ENCODE measurements at places on chromosomes 4 and X.

DNA sequence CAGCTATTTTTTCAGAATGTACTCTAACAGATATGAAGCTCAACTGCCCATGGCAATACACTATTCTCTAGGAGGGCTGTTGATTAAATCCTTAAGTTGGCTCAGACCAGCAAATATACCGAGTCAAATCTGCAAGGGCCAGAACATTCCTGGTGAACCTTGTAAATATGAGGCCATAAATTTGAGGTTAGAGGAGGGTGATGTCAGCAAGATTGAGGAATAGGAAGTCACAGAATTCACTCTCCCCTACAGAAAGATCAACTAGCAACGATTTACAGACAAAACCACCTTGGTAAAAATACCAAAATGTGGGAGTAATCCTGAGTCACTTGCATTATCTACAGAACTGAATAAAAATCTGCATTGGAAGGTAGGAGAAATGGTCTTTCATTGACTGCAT lies 399.3 kb downstream of the GPM6A start:
- DNase-seq = peak; percentile 91

- DNase-seq = no peak
These were observed 2.2 kb downstream of the NMU start for GRCh38 chr4:55633903-55634302.

GRCh38 chrX:133985164-133985966 lies at the start of gene GPC3:
TSS of gene GPC3 (minus strand) at chrX:133985594.
- DNase-seq = no peak

GRCh38 chr4:85430697-85431096 lies 44.3 kb upstream of the ARHGAP24 start:
- no peak for DNase-seq

DNA sequence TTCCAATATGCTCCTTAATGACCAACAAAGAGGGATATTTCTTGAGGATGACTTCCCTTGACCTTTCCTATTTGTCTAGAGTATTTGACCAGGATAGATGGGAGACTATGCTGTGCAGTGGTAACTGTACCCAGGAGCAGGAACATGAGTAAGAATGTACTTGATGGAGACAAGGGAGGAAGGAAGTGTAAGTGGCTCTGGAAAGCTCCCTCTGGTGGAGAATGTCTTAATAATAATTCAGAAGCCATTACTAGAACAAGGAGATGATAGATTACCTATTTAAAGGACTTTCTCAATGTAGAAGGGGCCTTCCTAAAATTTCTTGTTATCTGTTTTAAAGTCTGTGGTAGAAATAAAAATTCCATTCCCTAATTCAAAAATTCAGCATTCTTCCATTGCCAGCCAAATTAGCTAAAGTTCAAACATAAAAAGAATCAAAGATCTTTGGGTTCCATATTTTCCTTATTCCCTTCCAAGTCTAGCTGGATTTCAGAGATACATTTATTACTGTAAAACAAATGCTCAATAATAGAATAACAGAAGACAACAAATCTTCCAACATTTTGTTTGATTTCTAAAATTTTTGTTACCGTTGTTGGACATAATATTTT lies 83.8 kb downstream of the GRID2 start:
- DNase-seq = peak; percentile 11

GRCh38 chr4:25857403-25857802 lies 5.4 kb downstream of the SEL1L3 start:
- no peak for DNase-seq

GRCh38 chr4:86529436-86529835 lies 64.7 kb upstream of the PTPN13 start:
- no peak for DNase-seq

- peak; percentile 54 for DNase-seq
These were observed 46.0 kb upstream of the TMPRSS11F start for GRCh38 chr4:68175562-68176155.

DNA sequence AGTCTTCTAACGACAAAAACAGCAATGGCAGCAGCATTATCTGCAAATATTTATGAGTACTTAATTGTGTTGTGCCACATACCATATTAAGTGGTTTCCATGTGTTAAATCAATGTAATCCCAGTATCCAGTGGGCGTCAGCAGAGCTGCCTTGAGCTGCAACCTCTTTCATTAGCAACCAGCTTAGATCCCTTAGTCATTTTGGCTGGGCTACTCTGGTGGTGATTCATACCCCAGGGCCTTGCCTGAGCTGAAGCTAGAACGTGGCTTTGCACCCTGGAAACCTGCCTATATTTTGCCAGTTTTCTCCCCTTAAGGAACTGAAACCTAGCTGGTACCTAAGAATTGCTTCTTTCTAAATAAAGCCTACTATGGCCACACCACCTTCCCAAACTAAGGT lies 474.3 kb upstream of the FTHL17 start:
- DNase-seq = peak; percentile 76

DNA sequence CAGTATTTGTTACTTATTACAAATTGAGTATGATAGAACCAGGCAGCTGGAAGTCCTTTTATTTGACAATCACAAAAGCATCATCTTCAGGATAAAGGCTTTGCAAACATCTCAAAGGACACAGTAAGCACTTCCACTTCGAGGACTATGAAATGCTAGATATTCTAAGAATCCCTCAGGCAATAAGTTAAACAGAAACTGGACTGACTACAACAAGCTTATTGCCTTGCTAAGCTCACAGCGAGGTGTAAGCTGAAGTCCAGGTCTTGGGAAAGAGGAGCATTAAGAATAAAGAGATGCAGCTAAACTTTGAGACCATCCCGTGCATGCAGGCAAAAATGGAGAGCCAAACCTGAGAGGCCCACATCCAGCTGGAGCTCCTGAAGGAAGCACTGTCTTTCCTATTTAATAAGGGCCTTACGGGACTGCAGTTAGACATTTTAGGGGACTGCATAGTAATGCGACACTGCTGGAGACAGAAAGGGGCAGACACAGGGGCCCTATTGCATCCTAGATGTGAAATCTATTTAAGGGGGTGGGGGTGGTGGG lies 38.7 kb downstream of the DCHS2 start:
- no peak for DNase-seq

- no peak for DNase-seq
These were observed 2.0 kb downstream of the BCOR start for GRCh38 chrX:40095583-40096394.

DNA sequence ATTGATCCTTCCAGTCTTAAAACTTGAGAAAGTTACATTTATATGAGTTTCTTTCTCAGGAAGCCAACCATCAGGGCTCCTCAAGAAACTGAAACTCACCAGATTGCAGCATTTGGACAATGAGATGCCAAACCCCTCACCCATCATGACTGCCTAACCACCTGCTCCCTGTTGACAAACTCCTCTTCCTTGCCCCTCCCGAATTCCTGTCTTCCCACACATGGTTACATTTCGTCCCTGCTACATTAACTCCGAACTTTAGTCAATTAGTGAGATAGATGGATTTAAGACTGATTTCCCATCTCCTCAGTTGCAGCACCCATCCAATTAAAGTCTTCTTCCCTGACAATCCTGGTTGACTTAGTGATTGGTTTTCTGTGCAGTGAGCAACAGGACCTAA lies 118.7 kb downstream of the ZNF330 start:
- no peak for DNase-seq

GRCh38 chrX:45186643-45187026 lies 14.0 kb downstream of the DIPK2B start:
- no peak for DNase-seq

- DNase-seq = no peak
These were observed 330.5 kb upstream of the PRKX start for GRCh38 chrX:4043951-4044350.

DNA sequence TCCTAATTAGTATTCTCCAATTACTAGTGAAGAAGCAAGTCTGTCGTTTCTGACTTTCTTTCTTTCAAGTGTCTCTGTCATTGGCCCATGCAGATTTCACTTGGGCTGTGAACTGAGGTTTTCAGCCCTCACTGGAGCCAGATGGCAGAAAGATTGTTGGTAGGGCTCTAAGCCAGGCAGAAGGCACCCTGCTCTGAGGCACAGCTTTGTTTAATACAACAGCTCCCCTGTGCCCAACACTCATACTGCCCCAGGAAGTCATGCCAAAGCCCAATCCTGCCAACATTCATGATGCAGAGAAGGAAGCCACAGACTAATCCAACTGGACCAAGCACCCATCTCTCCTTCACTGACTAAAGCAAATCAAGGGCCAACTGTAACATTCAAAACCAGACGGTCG lies 117.1 kb upstream of the FRG1 start:
- DNase-seq = no peak

All from AG10803 (cell line).